ENCODE measurements at places on chromosomes 7 and 10.

GRCh38 chr10:36608866-36609265 is 516.5 kb upstream of the ANKRD30A start:
- no peak for DNase-seq

DNA sequence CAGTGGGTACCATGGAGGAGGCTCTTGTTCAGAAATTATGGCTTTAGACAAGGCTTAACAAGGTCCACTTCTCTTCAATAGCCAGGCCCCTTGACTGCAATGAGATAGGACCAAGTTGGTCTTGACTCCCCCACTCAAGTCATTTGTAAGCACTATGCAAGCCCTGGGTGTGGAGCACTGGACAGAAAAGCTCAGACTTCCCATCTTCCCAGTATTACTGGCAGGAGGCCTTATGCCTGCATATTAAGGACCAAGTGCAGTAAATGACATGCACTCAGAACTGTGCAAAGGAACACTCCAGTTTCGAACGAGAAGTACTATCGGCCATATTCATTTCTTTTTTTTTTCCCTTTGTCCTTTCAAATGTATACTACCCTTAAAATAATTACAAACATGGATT is 318.3 kb upstream of the LRRN3 start:
- DNase-seq: no peak

DNA sequence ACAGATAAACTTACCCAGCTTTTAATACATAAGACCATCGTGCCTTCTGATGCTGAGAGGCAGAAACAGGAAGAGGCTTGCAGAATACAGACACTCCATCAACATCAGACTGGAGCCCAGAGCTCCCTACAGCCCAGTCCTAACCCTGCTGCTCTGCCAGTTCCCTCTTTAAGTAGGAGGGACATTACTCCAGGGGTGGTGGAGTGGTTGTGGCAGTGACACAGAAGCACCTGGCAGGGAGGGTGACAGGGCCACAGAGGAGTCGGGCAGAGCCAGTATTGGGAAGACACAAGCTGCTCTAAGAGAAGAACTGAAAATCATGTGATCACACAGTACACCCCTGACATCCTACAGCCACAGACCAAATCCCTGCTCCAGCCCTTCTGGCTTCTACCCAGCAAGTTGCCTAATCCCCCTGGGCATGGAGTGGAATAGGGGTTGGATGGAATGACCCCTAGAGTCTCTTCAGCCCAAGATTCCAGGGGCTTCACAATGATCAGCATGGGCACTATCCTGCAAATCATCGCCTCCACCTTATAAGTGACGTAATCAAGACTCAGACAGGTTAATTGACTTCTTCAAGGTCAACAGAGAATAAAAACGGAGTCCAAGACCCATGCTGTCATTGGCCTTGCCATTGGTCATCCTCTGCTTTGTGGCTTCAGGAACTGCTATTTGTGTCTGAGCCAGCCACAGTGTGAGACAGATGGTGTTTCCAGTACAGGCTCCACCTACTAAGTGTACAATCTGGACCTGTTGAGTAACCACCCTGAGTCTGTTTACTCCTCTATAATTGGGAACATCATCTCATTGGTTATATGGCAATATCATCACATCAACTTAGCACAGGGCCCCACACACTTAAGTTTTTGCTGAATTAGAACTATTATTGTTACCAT is 61.1 kb upstream of the ZMIZ1 start:
- no peak for DNase-seq

DNA sequence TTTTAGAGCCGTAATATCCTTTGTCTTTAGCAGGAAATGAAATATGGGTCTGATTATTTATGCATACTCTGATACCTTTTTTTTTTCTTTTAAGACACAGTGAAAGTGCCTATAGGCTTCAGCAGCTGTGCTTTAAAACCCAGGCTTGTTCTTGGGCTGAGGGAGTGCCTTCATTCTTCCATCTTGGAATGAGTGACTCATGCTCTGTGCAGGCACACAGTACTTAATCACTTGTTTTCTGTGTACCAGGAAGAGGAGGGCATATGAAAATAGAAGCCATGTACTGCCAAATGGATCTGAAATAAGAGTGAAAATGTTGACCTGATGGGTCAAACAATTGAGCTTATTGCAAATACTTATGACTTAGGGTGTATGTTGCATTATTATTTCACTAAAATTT is 12.0 kb downstream of the INPP5F start:
- no peak for DNase-seq

- no peak for DNase-seq
Observed at GRCh38 chr7:29424295-29424983, 139.2 kb upstream of the PRR15 start.

DNA sequence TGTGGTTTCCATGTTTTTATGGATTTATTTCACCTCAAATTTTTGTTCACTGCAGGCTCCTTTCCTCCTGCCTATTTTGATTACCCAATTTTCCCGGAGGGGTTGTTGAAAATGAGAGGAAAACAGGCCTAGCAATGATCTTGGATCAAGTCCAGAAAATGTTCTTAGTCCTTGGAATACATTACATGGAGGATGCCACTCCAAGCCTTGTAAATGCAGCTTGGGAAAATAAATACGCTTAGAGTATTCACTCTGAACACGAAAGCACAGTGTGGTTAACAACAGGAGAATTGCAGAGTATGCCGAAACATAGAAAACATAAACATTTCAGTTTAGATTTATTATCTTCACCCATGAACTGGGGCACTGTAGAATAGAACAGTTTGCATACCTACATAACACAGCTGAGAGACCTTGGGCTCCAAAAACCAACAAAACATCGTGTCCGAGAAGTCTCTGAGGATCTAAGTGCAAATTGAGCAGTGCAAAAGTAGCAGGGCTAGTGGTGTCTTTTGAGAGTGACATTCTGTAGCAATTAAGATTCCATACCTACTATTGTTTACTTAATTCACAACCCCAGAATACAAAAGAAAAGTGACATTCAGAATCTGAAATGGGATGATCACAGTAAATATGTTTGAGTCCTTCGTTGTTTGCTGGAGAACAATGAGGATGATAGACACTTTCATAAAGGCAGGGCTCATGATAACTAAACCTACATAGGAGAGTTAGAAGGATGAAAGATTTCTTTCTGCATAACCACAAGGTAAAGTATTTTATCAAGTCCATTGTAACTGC is 7.6 kb upstream of the CD36 start:
- DNase-seq: no peak

GRCh38 chr10:76333796-76334195 is 902.4 kb downstream of the LRMDA start:
- DNase-seq: no peak

DNA sequence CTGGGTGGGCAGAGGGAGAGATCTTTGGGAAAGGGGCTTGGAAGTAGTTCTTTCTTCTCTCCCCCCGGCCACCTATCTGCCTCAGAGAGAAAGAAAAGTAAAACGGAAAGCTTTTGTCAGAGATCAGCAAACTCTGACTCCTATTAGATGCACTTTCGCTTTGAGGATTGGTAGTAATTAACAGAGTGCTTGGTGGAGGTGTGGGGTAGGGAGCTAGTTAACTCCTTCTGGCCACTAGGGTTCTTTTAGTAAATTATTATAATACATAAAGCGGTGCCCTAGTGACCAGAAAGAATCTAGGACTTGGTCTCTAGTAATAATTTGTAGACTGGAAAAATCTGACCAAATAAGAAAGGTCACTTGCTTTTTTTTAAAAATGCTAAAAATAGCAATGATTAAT is 54.6 kb downstream of the CPVL start:
- no peak for DNase-seq

DNA sequence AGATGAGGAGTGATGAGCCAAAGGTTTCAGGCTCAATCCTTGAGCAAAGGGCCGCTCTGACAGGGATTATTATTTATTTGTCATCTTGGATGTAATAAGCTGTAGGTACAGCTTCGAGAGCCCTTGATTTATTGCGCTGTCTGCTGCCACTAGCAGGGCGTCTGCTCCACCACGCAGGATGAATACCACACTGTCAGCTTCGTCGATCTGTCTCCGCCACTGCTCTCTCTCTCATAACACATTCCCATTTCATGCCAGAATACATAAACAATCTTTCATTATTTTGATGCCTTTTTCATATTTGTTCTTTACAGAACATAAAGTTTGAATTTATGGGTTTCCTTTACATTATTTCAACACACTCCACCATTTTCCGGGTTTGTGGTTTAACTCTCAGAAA is 276.6 kb downstream of the LRMDA start:
- no peak for DNase-seq
